ENCODE measurements at places on chromosomes 3 and 15. TPM values are rescaled to one million over a fixed set of nuclear protein-coding genes. Genes with fewer than 3 reads are reported as not detected.

Gene MAP1A
- total RNA-seq = 37.3 TPM

Gene CRTAP
- total RNA-seq = 189 TPM

Gene CHRNA5
- 4.1 TPM for total RNA-seq

Gene ZNF148
- total RNA-seq = 17.2 TPM

Gene NR2E3
- not detected for total RNA-seq

Gene CHL1
- total RNA-seq = not detected

Gene IL17RE
- 0.37 TPM for total RNA-seq

Gene CGNL1
- 3.2 TPM for total RNA-seq

Gene INO80
- total RNA-seq = 25.5 TPM

Gene CD200R1L
- not detected for total RNA-seq

Gene PLCL2
- total RNA-seq = 9.3 TPM

Gene GOLGA8Q
- 0.45 TPM for total RNA-seq

Gene MIX23
- 29.3 TPM for total RNA-seq

Gene CPEB1
- total RNA-seq = 0.37 TPM

GRCh38 chr3:170752571-170753155, 117.3 kb downstream of the RPL22L1 start:
- DNase-seq = no peak
- no peaks in the 10 kb centered on the region for H3K27me3 ChIP-seq
- no peaks in the 10 kb centered on the region for H3K36me3 ChIP-seq
- no peak overlapping the region for H3K4me3 ChIP-seq
- peak overlapping the region; percentile 95 for H3K27ac ChIP-seq

GRCh38 chr3:49279376-49279775, 2.3 kb upstream of the C3orf62 start:
- DNase-seq = no peak
- H3K36me3 ChIP-seq = peaks cover 49% of the 10 kb centered on the region
- no peak overlapping the region for H3K4me3 ChIP-seq
- peaks cover 14% of the 10 kb centered on the region for H3K4me1 ChIP-seq
- no peak overlapping the region for H3K27ac ChIP-seq

DNA sequence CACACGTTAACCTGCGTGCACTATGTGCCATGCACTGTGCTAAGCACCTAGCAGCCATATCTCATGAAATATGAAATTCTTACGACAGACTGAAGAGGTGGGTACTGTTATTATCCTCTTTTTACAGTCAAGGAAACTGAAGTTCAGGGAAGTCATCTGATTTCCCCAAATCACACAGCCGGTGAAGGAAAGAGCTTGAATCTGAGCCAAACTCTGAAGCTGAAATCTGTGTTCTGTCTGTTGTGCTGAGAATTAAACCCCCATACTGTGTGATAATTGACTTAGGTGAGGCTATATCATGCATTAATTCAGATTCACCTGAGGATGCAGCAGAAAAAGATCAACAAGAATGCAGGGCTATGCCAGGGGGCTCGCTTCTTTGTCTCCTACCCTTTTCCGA, 475 bp downstream of the FAM107A start:
- no peaks in the 10 kb centered on the region for H3K27me3 ChIP-seq
- no peaks in the 10 kb centered on the region for H3K36me3 ChIP-seq
- DNase-seq = no peak
- no peaks in the 10 kb centered on the region for H3K4me1 ChIP-seq

DNA sequence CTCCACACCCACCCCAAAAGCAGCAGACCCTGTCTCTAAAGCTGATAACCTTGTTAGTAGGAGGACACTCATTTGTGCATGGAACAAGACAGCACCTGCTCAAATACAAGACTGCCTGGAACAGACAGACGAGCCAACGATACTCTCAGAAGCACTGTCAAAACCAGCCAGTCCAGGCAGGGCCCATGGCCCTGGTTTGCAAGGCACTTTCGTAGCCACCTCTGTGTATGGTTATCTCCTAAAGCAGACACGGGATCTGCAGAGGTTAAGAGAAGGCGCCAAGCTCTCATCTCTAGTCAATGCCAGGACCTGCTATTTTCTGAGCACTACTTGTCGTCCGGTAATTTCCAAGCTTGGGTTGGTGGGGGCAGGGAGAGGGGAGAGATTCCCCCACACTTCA, 10.5 kb downstream of the NTRK3 start:
- H3K27me3 ChIP-seq = no peaks in the 10 kb centered on the region
- DNase-seq = no peak
- H3K27ac ChIP-seq = no peak overlapping the region
- no peaks in the 10 kb centered on the region for H3K4me1 ChIP-seq
- H3K36me3 ChIP-seq = no peaks in the 10 kb centered on the region

- H3K36me3 ChIP-seq = no peaks in the 10 kb centered on the region
- H3K4me1 ChIP-seq = no peaks in the 10 kb centered on the region
- DNase-seq = no peak
- H3K27ac ChIP-seq = no peak overlapping the region
Observed at GRCh38 chr3:189049458-189050236, 122.1 kb upstream of the TPRG1 start.

- no peaks in the 10 kb centered on the region for H3K36me3 ChIP-seq
- no peaks in the 10 kb centered on the region for H3K4me1 ChIP-seq
- H3K27ac ChIP-seq = no peak overlapping the region
- no peak overlapping the region for H3K4me3 ChIP-seq
- DNase-seq = no peak
Observed at GRCh38 chr3:185082149-185082548, 70.7 kb downstream of the C3orf70 start.

DNA sequence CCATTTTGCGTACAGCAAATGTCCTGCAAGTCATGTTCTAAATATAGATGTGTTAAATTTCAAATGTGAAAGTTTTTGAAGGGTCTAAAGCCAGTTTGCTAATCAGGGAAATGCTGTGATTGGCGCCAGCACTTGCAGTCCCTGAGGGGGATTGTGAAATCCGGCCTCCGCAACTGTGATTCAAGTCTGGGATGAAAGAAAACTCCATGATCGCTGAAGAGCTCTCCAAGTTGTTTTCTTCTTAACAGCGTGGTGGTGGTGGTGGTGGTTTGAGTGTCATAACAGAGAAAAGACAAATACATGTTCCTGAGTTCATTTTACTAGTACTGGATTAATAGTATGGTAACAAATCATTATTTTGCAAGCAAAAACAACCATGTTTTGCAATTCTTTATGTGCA, 51.8 kb downstream of the MITF start:
- H3K27me3 ChIP-seq = no peaks in the 10 kb centered on the region
- no peaks in the 10 kb centered on the region for H3K36me3 ChIP-seq
- H3K27ac ChIP-seq = no peak overlapping the region
- no peak overlapping the region for H3K4me3 ChIP-seq
- H3K4me1 ChIP-seq = peaks cover 35% of the 10 kb centered on the region

- H3K27ac ChIP-seq = no peak overlapping the region
- H3K27me3 ChIP-seq = no peaks in the 10 kb centered on the region
- H3K36me3 ChIP-seq = no peaks in the 10 kb centered on the region
- H3K4me3 ChIP-seq = no peak overlapping the region
- no peaks in the 10 kb centered on the region for H3K4me1 ChIP-seq
Observed at GRCh38 chr3:126113733-126114442, 30.0 kb upstream of the SLC41A3 start.

DNA sequence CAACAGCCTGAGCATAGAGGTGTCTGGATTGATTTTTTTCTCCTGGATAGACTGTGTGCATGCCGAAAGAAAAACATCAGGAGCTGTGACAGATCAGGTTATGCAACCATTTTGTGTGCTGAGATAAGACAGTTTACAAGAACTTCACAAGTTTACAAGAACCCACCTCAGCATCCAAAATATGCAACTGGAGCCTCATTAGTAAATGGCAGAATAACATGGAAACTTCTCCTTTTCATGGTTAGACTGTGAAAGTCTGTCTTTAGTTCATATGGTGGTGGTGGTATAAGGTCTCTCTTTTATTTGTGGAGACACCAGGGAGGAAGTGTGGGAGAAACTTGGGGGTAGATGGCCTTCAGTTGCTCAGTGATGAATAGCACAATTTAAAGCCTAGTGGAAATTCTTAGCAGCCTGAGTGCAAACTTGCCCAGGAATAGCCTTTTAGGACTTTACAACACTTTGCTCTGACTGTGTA, 3.7 kb upstream of the ZNF609 start:
- no peak for DNase-seq
- peaks cover 11% of the 10 kb centered on the region for H3K4me1 ChIP-seq
- H3K36me3 ChIP-seq = peaks cover 27% of the 10 kb centered on the region
- no peaks in the 10 kb centered on the region for H3K27me3 ChIP-seq
- no peak overlapping the region for H3K4me3 ChIP-seq
